ENCODE measurements at places on chromosomes 16 and 17. TPM values are rescaled to one million over a fixed set of nuclear protein-coding genes. Genes with fewer than 3 reads are reported as not detected.

The KRTAP9-4 gene
- total RNA-seq: not detected

The KRT14 gene
- total RNA-seq: not detected

The HEATR9 gene
- total RNA-seq: not detected

The SCNN1B gene
- total RNA-seq: 0.32 TPM

The CX3CL1 gene
- 89.1 TPM for total RNA-seq

Measured in bladder microvascular endothelial cell (primary cell).